ENCODE measurements at places on chromosomes 5 and 9. TPM values are rescaled to one million over a fixed set of nuclear protein-coding genes. Genes with fewer than 3 reads are reported as not detected.

Gene PCDHGC5
- 3.1 TPM for total RNA-seq

GRCh38 chr9:97571664-97572063 lies 61.5 kb downstream of the TSTD2 start:
- DNase-seq, result no peak

DNA sequence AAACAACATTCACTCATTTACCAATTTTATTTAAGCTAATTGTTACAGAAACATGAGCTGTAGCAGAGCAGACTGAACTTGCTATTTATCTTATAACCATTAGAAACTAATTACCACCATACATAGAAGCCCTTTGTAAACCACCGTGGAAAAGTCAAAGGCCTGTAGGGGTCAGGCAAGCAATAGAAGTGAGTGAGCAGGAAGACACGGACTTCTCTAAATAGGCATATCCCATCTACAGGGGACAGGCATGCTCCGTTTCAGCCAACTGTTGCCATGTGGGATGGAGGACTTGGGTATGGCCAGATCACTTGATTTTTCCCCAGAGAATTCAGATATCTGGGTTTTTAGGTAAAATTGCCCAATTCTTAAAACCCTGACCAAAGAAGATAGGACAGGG lies 44.8 kb downstream of the PRRC1 start:
- DNase-seq, result no peak

DNA sequence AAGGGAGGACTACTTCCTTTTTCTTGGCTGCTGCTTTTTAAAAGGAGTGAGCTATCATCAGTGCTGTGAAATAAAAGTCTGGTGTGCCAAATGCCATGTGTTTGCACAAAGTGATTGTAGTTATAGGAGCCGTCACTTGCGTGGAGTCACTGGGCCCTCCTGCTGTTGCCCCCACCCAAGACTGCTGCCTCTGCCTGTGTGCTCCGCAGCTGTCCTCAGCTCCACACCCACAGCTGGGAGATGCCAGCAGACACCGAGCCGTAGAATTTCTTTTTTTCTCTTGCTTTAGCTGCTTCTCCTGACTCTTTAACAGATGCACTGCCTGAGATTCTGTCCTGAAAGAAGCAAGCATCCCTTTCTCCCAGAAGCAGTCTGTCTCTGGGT lies 9.8 kb upstream of the GLE1 start:
- DNase-seq, result no peak

All from body of pancreas (tissue), 4 donors.